Activated B cell treated with CpG ODN at 0.5 μM for 24 hours (primary cell): ENCODE measurements at places on chromosomes 7 and 10.

DNA sequence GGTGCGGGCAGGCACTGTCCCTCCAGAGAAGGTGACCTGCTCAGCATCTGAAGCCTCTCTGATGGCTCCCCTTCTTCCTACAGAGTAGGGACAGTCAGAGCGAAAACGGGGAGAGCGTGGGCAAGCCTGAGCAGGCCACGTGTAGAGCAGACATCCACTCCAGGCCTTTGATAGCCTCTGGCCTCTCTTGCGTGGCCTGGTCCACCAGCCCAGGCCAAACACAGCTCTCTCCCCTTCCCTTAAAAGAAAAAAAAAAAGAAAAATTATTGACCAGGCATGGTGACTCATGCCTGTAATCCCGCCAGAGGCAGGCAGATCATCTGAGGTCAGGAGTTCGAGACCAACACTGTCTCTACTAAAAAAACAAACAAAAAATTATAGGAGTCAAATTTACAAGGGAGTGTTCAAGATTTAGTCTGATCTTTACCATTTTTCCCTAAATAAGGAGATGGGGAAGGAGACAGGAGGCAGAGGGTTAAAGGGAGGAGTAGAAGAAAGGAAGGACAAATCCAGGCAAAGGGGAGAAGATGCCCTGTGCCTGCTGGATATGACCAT is 84.8 kb downstream of the PLXNA4 start:
- DNase-seq, result no peak

DNA sequence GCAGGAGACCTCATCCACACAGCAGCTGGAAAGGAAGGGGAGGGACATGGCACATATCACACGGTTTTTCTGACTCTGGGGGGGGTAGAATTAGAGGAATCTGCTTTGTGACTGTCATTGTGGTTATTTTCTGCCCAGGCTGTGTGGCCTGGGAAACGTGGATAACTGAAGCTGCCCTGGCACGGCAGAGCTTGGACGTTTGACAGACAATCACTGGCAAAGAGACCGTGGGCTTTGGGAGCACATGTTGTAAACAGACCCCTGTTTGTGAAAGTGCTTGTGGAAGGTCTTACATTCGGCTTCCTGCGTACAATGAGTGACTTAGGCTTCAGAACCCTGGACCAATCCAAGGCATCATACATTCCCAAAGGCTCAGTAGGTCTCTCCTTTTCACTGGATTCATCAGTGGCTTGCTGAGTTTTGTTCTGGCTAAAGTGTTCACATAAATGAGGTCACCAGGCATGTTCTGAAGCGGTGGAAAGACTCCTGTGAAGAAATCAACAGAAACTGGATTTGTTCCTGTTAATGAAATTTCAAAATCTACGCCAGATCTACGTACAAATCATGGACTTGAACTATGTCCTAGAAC is 188.2 kb downstream of the TEX36 start:
- no peak for DNase-seq

DNA sequence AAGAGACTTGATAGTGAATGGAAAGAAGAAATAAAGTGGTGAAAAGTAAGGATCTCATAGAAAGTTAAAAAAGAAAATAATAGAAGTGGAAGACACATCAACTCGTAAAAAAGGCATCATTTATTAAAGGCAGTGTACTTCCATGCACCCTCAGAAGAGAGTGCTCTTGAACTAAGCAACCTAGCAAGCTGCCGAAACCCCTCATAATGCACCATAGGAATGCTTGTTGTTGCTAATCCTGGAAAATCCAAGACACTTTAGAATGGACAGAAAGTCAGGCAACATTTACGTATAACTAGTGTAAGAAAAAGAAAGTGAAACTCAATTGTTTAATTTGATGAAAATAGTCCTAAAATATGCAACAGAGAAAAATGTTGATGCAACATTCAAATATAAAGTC is 12.8 kb downstream of the TFPI2 start:
- no peak for DNase-seq

DNA sequence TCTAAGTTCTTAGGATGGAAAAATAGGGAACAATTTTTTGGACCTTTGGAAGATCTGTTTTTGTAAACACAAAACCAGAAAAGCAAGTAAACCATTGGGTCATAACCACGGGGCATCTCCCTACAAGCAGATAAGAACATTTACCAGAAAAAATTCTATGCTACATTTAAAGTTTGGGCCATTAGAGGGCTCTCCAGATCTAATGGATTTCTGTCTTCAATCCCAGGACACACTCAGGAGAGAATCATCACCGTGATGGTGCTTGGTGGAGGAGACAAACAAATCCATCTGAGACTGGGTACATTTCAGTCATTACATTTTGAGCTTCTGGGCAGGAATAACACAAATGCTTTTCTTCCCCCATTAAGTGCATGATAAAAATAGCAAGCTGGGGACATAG is 178.4 kb upstream of the TARP start:
- DNase-seq, result no peak

DNA sequence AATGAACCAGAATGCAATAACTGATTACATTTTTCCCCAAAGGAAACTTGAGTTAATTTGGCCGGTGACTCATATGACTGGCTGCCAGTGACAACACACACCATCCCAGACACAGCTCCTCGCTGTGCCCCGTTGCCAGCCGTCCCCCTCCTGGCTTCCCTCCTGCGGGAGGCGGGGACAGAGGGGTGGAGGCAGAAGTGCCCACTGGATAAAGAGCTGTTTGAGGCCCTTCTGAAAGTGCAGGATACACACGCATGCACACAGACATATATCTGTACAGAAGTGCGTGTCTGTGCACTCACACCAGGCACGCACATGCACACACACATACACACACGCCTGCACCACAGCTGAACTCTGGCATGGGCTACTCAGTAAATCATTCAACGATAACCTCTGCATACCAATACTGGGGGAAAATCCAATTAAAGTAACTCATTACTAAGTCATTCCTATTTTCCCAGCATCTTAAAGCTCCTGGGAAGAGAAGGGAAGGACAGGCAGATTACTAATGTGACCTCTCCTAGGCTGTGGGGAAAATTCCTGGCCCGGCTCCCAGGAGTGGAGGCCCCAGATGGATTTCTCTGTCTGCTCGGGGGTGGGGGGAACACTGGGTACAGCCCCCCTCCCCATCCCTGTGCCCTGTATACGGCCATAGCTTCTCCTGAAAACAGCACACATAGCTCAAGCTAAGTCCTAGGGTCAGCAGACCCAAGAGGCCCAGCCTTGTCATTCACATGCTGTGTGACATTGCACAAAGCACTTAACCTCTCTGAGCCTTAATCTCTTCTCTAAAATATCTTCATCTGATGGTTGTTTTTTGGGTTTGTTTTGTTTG is 52.3 kb upstream of the MYL10 start:
- no peak for DNase-seq

- DNase-seq, result no peak
These were observed 32.8 kb downstream of the TSPAN12 start for GRCh38 chr7:120825152-120825551.

- no peak for DNase-seq
These were observed 11.0 kb downstream of the GHRHR start for GRCh38 chr7:30974605-30975255.

DNA sequence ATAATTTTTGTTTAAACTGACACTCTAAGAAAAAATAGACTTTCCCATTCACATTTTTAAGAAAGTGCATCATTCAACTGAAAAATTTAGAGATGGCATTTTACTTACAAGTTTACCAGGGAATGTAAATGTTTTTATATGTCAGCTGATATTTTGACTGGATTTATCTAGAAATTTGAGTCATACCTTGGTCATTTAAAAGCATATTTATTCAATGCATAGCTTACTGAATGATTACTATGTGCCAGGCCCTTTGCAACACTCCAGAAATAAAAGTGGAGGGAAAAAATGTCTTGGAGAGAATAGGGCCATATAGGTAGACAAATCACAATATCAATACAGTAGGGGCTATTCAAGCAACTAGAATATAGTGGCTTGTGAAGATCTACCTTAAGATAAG is 98.4 kb upstream of the FAM3C start:
- no peak for DNase-seq

DNA sequence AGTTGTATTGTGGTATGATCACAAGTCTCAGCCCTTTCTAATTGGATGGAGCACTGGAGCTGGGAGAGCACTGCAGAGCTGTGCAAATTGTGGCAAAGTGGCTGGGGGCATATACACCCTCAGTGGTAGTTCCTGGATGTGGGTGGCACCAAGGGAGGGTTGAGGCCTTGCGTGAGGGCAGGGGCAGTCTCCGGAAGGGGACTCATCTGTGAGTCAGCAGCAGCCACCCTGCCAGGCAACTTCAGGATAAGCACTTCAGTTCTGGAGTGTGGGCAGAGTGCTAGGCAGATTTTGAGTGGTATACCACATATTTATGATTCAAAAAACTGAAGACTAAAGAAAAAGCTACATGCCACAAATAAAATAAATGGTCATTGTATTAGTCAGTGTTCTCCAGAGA is 210.5 kb downstream of the ETV1 start:
- no peak for DNase-seq

DNA sequence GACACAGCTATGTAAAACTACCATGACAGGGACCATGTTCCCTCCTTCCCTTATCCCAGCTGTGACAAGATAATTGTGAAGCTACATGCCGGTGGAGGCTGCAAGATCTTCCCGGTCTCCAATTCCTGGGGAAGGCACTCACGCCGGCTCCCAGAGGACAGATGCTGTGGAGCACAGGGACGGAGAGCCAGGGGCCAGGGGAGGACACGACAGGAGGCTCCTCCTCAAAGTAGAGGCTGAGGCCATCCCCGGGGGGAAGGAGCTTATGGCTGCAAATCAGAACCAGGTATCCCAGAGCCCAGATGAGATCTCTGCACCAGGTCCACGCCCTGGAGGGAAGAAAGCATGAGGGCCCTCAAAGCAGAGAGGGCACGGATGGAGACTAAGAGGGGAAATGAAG is 286.2 kb downstream of the TCERG1L start:
- no peak for DNase-seq

- DNase-seq, result no peak
These were observed 1.6 kb downstream of the VIM start for GRCh38 chr10:17229717-17229966.

- DNase-seq, result no peak
These were observed 265.9 kb upstream of the SORCS1 start for GRCh38 chr10:107430446-107430845.

DNA sequence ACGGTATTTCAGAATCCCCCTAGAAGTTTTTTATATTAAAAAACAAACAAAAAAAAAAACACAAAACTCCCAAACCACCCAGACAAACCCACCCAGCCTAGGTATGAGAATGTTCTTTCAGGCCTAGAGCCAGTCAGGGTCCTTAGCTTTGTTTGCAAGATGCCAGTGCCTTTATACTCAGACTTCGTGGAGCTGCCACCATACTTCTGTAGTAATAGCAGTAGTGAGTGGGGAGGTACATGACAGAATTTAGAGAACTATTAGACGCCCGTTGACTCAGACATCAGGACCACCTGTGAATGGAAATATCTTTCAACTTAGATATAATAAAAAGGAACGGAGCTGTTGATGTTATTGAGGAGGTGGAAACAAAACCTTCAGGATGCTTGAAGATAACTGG is 138.2 kb upstream of the MKLN1 start:
- DNase-seq, result no peak

DNA sequence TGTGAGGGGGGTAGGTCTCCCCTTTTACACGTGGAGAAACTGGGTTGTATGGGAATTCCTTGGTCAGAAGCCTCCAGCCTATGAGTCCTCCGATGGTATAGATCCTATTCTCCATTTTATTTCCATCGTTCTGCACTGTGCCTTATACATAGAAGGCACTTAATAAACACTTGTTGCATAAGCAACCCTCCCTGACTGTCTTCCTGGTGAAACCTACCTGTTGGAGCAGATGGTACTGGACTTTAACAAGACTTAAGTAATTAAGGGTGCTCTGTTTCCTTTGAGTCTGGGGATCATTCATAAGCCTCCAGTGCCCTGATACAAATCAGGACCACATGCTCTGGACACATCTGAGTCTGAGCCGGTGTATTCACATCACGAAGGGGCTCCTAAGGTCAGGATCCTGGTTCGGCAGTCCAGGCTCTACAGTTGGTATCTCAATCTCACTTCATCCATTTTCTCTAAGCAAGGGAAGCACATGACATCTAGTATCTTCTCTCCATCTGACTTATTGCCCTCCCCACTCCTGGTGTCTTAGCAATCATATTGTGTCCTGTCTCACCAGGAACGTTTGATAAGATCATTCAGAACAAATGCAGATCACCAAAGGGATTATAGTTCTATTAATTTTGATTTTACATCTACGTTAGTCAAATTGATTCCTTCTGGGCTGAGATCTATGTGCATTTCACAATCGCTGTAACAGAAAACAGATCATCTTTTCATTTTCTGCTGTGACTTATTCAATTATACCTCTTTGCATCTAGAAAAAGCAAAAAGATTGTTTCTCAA is 22.8 kb upstream of the EZH2 start:
- no peak for DNase-seq

DNA sequence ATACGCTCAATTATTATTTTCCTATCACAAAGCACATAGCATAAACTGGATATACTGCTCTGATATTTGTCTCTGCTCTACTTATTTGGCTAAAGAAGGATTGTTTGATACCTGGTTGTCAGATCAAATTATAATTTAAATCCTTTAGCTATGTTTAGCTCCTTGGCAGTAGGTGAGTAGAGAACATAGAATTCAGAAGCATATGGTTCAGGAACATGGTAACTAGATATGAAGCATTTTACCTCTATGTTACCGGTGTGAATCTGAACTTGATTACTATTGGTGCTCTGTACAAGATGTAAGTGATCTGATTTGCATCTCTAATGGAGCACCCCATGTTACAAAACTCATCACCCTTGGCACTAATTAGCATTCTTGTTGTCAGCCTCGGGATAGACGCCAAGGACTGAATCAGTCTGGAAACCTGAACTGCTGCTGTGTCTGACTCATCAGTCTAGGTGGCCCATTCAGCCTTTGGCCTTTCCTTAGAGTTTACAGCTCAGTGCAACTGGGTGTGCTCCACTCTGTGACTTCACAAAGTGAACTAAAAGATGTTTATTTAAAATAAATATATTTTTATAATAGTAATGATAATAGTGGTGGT is 12.3 kb upstream of the MYPN start:
- no peak for DNase-seq

GRCh38 chr10:72334825-72335393 is 19.8 kb downstream of the DNAJB12 start:
- DNase-seq, result peak; percentile 76

GRCh38 chr7:11341285-11341944 is 367.7 kb downstream of the PHF14 start:
- no peak for DNase-seq

GRCh38 chr7:2030475-2031450 is 202.0 kb downstream of the MAD1L1 start:
- no peak for DNase-seq

- DNase-seq, result no peak
These were observed 84.4 kb downstream of the RUNDC3B start for GRCh38 chr7:87712571-87712970.
